CD4-positive, alpha-beta T cell (primary cell): ENCODE measurements at places on chromosomes 3 and 15.
A peak's percentile ranks its signal among the peaks of the same experiment; 100 is the strongest.

DNA sequence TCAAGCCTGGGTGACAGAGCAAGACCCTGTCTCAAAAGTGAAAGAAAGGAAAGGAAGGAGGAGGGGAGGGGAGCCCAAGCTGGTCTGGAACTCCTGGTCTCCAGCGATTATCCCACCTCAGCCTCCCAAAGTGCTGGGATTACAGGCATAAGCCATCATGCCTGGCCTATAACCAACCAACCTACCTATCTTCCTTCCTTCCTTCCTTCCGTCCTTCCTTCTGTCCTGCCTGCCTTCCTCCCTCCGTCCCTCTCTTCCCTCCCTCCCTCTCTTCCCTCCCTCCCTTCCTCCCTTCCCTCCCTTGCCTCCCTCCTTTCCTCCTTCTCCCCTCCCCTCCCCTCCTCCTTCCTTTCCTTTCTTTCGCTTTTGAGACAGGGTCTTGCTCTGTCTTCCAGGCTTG is 56.7 kb upstream of the HACD2 start:
- no peak for DNase-seq

DNA sequence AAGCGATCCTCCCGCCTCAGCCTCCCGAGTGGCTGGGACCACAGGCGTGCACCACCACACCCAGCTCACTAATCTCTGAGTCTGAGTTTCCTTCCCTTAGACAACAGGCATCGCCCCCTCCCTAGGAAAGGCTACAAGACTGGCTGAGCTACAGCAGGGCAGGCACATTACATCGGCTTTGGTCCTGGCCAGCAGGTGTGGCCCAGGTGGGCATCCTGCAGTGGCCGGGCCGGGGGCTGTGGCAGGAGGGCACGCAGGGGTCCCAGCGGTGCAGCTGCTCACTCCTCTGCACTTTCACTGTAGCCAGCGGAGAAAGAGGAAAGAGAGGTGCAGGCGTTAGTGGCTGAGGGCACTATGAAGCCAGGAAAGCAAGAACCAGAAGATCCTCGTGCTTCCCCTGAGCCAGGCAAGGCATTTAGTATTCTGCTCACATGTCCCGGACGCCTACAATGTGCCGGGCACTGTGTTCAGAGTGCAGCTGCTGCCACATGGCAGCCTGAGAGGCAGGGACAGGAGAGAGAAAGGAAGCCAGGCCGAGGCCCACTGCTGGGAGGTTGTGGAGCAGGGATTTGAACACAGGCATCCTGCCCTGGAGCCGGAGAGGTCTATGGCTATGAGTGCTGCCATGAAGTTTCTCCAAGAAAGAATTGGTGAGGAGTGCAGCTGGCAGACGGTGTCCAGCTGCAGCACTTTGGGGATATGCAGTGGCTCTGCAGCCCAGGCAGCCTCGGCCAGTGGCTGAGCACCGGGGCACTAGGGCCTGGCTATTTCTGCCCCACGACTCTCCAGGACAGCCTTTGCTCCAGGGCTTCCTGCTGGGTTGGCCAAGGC is 22.3 kb downstream of the GRIP2 start:
- DNase-seq: no peak

GRCh38 chr15:46714950-46715349 is 1002.4 kb upstream of the SEMA6D start:
- DNase-seq: no peak

DNA sequence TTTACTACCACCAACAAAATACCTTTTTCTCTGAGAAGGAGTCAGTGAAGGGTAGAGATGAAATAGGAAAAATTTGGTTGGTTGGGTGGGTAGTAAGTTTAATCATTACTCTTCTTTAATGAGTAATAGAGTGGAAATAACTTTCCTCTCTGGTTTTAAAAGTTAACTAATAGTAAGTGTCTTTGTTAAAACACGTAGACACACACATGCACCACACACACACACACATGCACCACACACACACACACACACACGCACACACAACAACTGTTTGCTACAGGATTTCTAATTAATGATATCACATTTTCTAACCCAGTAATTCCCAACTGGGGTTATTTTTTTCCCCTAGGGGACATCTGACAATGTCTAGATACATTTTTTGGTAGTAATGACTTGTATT is 84.1 kb downstream of the CHL1 start:
- DNase-seq: no peak

DNA sequence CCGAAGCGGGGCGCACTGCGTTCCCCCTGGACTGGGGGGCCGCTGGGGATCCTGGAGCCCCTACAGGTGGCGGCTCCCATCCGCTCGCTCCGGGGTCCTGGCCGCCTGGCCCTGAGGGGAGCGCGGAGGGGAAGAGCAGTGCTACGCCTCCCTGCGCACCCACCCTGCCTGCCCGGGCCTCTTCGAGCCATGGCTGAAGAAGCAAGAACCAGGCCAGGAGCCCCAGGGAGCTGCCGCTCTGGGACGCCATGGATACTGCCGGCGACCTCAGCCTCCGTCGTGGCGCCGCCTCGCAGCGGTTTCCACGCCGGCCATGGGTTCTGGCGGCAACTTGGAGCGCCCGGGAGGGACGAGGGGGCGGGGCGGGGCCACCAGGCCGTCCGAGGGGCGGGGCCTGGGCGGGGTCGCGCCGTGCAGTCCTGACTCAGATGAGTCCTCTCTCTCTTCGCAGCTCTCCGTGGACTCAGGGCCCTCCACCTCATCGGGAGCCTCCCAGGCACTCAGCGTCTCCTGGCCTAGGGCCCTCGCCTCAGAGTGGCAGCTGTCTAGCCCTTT is 50.9 kb downstream of the MYL3 start:
- DNase-seq: peak; percentile 66

- no peak for DNase-seq
Observed at GRCh38 chr15:65405791-65406423, 16.8 kb downstream of the IGDCC4 start.

- no peak for DNase-seq
Observed at GRCh38 chr3:69130689-69131088, 8.3 kb upstream of the LMOD3 start.

DNA sequence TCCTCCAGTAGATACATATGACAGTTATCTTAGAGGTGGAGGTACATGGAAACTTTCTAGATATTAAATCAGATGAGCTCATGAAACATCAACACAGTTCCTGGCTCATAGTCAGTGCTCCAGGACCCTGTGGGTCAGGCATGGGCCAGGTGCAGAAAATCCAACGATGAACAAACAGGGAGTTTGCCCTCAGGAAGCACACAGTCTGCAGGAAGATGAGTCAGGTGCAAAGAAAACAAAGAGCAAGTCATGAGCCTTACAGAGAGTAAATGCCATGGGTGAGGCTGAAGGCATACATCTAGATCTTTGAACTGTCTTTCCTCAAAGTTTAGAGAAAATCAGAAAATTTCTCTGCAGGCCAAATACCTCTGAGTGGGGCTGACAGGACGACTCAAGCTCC is 184.2 kb upstream of the TPM1 start:
- DNase-seq: no peak

- DNase-seq: no peak
Observed at GRCh38 chr3:114668099-114668498, 374.3 kb downstream of the TIGIT start.

DNA sequence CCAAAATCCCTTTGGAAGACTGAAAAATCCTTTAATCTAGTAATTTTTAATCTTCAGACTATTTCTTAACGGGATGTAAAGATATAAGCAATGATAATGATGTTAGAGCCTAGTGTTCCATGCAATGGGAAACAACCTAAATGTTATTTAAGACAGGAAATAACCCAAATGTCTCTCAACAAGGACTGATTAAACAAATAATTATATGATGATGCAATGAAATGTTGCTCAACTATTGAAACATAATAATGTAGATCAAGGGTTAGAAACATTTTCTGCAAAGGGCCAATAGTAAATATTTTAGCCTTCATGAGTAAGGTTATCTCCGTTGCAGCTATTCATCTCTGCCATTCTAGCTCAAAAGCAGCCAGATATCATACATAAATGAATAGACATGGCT is 275.4 kb downstream of the NEK10 start:
- DNase-seq: no peak

- no peak for DNase-seq
Observed at GRCh38 chr3:8635631-8636030, 9.0 kb downstream of the SSUH2 start.

DNA sequence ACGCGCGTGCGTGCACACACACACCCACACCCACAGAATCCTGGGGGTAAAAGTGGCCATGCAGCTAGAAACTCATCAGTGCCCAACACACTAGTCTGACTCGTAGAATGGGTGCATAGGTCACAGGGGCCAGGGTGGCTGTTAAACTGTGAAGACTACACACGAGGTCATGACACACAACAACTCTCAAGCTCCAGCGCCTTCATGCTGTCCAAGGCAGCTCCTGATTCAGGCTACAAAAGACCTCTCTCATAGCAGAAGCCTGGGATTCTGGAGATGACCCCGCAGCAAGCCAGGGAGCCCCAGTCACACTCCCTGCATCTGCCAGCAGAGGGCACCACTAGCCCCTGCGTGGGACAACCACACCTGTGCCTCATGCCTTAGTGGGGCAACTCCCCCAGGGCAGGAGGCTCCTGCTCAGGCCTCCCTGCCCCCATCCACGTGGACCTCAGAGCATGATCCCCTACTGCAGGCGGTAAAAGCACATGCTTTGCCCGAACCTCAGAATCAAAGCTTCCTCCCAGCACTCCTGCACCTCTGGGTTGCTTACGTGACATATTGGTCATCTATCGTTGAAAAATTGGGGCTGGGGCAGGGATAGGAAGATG is 93.1 kb downstream of the LRIG1 start:
- DNase-seq: peak; percentile 56

DNA sequence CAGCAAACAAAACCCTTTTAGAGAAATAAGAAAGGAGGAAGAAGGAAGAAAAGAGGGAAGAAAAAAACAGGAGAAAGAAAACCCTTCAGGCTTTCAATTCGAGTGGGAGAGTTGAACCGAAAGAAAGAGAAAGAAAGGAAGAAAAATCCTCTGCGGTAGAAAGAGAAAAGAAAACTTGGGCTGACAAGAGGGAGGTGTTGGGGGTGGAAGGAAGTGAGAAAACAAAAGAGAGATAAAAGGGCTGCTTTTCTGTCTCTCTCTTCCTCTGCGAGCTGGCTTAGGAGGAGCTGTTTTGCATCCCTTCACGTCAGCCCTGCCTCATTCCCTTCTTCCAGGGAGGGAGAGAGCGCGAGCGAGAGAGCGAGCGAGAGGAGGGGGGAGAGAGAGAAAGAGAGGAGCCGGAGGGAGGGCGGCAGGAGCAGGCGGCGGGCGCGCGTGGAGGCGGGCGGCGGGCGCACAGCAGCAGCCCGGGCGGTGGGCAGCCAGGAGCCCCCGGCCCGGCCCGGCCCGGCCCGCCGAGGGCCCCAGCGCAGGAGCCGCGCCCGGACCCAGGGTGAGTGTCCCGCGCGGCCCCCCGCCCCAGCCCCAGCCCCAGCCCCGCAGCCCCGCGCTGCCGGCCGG is at the start of gene ZNF710:
ZNF710 (plus strand) TSS at position 263 of the 621 bp plus-strand sequence. CDS start 65,814 bp downstream, outside the sequence.
- DNase-seq: peak; percentile 24

GRCh38 chr15:54962637-54963036 is 234.1 kb downstream of the RSL24D1 start:
- no peak for DNase-seq

GRCh38 chr3:126064627-126065258 is 19.2 kb downstream of the SLC41A3 start:
- DNase-seq: no peak

GRCh38 chr15:89486726-89487050 is 9.7 kb downstream of the RHCG start:
- DNase-seq: peak; percentile 25

DNA sequence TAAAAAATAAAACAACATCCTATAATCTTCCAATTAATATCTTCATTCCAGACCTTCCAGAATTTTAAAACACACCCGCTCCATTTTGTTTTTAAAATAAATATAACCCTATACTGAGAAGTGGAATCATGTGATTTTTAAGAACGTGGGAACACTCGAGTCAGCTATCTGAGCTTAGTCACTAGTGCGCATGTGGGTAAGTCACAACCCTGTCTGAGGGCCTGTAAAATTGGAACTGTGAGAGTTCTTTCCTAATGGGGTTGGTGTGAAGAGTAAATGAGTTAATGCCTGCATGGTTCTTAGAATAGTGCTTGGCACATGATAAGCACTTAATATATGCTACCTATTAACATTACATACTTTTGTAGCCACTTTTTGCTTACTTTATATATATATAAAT is 19.9 kb upstream of the POLR2M start:
- DNase-seq: no peak

- DNase-seq: peak; percentile 50
Observed at GRCh38 chr3:10185804-10186762, 21.4 kb downstream of the IRAK2 start.

DNA sequence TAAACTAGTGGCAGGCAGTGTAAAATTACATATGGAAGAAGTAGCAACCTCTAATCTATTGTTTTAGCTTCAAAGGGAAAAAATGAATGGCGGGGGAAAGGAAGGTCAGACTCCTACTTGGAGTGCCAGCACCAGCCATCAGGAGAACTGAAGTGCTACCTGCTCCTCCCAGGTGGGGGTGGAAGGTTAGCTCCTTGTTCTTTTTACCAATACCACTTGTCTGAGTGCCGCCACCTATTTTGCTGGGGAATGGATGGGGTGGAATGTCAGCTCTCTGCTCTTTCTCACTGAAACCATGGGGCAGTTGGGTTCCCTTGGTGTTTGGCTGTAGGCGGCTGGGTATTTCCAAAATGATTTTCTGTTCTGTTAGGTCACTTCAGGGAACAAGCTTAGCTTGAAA is 428.7 kb upstream of the EPHA3 start:
- DNase-seq: no peak

DNA sequence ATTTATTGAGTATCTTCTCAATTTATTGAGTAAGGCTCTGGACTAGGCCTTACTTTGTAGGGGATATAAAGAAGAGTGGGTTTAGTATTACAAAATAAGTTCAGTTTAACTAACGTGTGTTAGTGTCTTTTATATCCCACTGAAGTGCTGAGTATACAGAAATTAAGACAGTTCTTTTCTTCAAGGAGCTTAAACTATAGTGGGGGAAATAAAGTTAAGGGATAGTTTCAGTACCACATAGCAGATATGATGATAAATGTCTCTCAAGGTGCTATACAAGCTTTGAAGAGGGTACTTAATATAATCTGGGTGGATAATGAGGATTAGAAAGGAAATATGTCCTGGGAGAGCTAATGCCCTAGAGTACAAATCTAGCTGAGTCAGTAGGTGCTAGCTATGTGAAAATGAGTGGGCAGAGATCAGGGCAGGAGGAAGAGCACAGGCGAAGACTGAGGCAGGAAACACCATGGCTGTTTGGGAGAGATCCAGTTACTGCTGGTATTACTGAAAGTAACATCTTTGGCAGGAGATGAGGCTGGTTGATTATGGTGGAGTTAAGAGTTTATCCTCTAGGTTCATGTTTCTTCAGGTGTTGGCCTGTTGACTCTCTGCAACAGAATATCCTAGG is 46.0 kb downstream of the TEX9 start:
- DNase-seq: no peak

DNA sequence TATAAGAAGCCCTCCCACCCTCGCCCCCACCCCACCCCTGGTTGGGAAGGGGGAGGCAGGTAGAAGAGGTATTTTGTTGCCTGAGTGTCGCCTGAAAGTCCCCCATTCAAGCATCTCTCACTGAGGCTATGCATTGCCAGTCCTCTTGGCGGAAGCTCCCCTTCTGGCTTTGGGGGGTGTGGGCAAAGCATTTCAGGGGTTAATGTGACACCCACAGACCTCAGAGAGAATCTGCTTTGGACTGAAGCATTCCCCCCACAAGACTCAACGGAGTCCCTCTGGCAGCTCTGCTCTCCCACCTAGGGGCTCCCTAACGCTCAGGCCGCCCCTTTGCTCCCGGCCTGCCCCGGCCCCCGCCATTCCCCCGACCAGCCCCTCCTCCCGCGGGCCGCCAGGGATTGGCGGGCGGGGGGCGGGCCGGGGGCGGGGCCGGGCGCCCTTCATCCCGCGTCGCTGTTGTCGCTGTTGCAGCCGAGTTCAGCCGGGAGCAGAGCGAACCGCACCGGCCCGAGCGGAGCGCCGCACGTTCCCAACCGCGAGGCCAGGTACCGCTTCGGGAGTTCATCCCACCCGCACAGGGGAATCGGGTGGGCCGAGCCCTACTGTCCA is at the start of gene SLC38A3:
SLC38A3 (plus strand) TSS at position 468 of the 609 bp plus-strand sequence. CDS start 8,929 bp downstream, outside the sequence.
- peak; percentile 36 for DNase-seq
